Activated CD4-positive, alpha-beta T cell treated with anti-CD3 and anti-CD28 coated beads for 1 hour (primary cell): ENCODE measurements at places on chromosomes 7 and 10.

DNA sequence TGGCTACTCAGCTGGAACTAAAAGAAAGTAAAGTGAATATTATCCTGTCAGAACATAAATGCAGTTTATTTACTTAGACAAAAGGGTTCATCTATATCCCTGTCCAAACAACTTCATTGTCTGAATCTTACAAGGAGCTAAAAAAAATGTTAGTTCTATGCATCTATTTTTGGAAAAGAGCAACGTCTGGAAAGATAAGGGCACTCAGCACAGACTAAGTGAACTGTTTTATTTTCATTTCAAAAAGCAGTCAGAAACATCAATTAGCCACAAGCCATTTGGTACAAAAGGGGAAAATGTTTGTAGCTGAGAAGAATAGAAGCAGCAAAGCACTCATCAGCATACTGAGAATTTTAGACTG is 245.5 kb downstream of the FOXP2 start:
- no peak for DNase-seq

DNA sequence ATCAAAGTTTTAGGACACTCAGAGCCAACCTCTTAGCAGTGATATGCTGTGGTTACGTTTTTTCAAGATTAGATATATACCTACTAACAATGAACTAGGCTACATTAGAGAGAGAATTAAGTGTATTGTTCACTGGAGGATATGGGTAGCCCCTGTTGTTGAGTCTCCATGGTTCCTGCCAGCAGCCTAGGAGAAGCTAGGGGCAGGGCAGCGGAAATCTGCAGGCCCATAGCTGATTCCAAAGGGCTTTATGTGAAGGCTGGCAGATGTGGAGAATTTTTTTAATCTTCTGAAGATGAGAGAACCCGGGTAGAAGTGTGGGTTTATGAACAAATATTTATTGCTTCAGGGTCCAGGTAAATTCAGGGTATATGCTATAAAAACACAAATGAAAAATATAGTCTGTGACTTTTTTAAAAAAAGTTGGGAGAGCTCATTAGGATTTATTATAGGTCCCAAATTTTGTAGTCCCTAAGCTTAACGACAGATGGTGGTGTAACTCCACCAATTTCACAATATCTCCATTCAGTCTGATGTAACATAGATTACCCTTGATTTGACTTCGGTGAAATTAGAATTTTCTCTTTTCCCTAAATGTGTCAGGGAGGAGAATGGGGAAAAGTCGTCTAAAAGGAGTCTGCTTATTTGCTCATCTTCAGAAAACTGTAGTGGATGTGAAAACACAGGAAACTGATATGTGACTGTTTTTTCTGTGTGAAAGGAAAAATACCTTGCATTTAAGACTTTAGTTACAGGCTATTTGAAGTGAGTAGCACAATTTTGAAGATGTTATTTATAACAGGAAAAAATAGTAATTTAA is 163.0 kb upstream of the PPP1R3A start:
- DNase-seq, result no peak

DNA sequence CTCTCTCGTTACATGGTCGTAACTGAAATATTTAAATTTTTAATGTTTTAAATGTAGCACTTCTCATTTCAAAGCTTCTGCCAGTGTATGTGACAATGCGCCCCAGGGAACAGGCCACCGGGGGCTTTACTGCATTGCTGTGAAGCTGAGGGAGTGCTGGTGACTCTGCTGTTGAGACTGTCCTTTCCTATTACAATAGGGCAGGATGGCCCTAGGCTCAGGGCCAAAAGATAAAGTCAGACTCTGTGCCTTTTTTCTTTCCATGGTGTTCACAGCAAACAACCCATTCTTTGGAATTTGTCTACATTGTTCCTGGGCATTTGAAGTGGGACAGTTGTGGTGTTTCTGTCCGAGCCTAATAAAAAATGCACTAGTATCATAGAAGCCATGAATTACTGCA is 107.3 kb downstream of the GALNT11 start:
- DNase-seq, result no peak

- no peak for DNase-seq
Observed at GRCh38 chr7:3917436-3917835, 616.4 kb downstream of the SDK1 start.

DNA sequence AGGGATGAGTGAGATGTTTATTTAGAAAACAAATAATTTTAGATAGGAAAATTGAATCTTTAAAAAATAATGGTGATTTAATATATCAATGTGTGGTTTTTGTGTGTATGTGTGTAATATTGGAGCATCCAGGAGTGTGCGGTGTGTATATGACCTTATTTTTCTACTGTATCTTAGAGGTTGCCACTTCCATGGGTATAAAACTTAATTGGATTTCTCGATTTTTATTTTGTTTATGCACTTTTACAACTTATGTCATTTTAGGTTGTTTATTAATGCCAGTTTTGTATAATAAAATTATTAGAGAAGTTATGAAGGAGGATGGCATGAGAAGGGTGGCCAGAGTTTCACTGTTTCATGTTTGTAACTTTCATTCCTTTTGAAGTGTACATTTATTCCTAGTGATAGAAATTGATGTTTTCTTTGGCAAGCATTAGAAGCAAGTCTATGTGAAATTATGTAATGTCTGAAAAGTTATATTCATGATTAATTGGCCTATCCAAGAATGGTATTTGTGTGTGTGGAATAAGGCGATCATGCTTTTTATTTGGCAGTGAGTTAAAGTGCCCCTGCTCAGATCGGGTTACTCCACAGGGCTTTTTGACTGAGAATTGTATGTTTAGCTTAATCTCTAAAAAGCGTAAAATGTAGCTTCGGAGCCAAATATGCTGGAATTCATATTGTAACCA is 110.3 kb downstream of the KAT6B start:
- DNase-seq, result no peak

DNA sequence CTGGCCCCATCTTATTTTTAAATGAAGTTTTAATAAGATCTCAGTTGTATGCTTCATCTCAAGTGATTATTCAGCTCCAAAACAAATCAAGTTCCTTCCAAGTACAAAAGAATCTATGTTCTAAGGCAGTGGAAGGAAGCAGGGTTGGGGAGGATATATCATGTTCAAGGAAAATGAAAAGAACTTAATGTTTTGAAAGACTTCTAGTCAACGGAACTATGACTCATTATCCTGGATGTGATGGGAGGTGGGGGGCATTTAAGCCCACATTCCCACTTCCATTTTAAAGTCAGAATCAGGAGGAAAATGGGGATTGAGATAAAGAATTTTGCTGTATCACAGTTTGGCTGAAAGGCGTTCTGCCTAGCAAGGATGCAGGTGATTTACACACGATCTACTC is 59.4 kb downstream of the FANK1 start:
- no peak for DNase-seq

DNA sequence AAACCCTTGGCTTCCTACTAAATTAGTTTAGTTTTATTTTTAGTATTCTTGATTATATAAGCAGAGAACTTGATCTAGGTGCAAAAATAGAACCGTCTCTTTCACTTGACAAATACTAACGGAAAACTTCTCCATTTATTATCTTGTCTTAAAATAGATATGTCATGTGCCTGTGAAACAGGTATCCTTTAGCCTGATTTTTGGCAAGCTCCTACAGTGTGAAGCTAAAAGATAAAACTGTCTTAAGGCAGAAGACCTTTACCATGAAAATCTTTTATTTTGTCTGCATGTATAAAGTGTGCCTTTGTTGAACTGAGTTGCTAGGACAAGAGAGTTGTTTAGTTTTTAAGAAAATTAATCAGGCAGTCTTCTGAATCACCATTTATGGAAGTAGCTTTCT is 90.6 kb downstream of the CYP51A1 start:
- no peak for DNase-seq

DNA sequence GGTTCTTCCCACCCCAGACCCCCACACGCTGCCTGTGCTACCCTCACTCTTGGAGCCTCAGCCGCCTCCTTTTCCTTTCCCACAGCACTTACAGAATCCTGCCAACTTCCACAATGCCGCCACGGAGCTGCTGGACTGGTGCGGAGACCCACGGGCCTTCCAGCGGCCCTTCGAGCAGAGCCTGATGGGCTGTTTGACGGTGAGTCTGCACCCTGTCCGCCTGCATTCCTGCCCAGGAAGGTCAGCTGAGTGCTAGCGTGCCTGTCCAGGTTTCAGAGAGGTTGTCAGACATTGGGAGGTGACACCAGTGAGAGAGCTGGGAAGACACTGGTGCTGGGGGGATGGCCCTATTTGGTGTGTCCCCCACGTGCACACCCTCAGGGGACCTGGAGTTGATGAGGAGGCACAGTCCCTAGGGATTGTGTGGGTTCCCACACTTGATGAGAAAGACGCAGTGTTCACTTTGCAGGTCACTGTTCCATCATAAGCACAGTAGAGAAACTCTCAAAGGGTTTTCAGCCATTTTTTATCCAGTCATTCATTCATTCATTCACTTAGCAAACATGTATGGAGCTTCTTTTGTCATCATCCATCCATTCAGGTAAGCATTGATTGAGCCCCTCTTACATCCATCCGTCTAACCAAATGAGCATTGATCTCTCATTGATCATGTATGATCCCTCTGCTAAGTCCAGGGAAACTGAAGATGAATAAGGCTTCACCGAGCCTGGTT is 138.9 kb upstream of the PPIF start:
- DNase-seq, result no peak

- DNase-seq, result no peak
Observed at GRCh38 chr10:132637477-132638129, 100.0 kb downstream of the INPP5A start.

- DNase-seq, result no peak
Observed at GRCh38 chr10:79131836-79132631, 63.3 kb downstream of the ZMIZ1 start.

- no peak for DNase-seq
Observed at GRCh38 chr7:107692501-107692900, 31.9 kb downstream of the SLC26A4 start.

GRCh38 chr10:62155054-62155680 is 113.5 kb downstream of the RTKN2 start:
- no peak for DNase-seq

DNA sequence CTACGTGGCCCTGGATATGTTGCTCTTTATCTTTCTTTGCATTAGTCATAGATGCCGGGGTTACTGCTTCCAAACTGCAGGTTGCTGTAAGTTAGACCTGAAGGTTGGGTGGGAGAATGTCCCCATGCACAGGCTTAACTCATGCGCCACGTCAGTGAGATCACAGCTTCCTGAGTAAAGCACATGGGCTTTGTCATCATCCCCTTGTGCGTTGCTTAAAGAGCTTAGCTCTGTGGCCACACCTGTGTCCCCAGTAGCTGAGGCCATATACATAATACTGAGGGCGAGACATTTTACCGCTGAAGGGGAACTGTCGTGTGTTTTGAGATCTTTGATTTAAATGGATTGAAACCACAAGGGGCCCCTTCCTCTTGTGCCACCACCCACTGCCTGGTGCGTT is 45.8 kb upstream of the BTBD16 start:
- DNase-seq, result no peak

DNA sequence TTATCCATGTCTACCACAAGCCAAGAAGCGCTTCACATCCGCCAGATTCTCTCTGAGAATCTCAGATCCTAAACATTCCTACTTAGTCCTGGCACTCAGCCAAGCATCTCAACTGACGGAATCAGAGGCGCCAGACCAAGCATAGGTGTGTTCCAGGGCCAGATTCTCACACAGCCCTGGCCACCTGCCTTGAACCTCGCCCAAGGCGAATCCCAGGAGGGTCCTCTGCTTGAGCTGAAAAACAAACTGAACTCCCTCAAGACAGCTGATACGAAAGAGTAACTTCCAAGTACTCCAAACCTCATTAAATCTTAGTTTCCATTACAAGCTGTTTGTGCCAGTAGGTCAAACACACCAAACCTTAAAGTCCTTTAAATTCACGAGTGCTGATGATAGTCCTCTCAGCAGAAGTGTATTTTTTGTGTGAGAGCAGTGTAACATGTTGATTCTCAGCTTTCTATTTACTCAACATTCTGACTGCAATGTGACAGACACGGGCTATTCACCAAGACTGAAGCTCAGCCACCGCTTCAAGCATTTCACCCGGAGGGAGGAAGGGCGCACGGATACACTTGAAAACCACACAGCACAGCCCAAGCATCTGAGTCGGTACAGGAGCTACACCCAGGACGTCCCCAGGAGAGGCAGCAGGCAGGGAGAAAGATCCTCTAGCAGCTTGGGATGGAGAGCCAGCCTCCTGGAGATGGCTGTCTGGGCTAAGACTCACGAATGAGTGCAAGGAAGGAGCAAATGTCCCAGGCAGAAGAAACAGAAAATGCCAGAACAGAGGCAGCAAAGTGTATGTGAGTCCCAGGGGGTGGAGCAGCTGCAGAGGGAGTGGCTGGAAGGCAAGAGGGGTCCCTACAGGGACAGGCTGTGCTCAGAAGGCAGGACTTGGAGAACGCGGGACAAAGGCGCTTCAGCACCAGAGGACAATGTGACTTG is 6.0 kb downstream of the PARD3 start:
- DNase-seq, result no peak

GRCh38 chr10:33215154-33215553 is 119.3 kb downstream of the NRP1 start:
- no peak for DNase-seq

DNA sequence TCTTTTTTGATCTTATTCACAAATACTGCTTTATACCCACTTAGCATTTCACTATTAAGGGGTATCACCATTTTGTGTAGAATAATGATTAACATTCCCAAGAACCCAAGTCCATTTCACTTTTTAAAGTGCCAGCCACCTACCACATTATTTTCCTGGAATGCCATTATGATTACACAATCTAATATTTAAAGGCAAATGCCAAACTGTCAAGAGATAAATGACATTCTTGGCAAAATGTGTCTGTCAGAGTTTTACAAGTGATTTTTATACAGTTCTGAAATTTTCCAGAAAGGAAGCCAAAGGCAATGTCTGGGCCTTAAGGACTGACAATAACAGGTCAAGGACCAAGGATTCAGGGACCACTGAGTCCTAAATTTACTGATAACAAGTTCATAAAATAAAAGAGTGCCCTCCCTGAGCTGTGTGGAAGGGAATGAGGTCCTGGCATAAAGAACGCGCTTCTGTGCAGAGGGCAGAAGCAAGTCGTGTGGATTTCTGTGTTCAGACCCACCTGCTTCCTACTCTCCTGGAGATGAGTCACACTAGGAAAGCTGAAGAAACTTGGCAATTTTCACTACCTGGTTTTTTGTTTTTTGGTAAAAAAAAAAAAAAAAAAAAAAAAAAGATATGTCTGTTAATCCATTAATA is 66.5 kb downstream of the UBE2H start:
- DNase-seq, result no peak
